ENCODE measurements at places on chromosomes 1 and 21.
A peak's percentile ranks its signal among the peaks of the same experiment; 100 is the strongest.

GRCh38 chr1:51551081-51551480 is 32.0 kb upstream of the EPS15 start:
- DNase-seq: no peak

DNA sequence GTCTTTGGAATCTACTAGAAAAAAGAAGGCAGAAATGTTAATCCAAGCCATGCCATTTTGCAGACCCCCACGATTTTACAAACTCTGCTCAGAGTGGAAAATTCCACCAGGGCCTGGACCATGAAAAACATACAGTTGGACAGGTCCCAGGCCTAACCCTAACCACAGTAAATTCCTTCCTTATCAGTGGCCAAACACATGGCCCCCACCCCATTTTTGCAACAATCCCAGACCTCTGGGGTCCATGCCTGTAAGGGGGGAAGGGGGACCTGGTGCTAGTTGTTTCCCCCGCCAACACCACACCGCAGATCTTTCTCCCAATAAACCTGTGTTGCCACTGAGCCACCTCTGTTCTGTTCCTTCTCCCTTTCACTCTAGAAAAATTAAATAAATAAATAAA is 1352.7 kb downstream of the AMY1C start:
- no peak for DNase-seq

DNA sequence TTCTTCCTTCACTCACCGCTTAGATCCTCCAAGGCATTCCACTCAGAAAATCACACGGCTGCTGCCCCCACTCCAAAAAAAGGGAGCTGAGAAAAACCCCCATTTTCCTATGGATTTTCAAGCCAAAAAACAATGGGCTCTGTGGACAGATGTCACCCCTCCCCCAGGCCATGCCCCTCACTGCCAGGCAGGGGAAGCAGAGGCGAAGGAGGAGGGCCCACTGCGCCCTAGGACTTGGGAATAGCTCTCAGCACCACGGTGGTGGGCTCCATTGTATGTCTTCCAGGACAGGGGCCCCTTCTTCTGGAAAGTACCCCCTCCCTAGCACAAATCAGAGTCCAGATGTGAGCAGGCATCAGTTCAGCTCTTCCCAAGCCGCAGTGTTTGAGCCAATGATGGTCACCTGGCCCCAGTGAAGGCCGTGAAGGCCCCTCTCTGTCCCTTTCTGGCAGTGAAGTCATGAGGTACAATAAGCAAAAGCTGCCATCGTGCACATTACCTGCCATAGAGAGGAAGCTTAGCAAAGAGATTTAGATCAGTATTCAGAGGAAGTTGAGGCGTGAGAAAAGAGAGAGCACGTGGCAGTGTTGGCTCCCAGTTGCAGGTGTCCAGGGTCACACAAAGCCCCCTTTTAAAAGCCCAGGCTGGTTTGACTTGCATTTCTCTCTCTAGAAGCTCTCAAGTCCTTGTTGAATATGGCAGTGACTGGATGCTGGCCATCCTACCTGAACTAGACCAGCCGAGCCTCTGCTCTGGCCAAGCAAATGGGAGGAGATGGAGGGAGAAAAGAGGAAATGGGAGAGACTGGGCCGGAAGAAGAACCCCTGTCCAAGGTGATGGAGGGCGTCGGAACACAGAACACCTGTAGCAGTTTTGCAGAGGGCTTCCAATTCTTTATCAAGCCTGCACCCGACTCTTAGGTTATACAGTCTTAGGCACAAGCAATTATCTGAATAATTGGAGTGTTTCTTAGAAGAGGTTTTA is 149.0 kb downstream of the TOMM20 start:
- DNase-seq: no peak

DNA sequence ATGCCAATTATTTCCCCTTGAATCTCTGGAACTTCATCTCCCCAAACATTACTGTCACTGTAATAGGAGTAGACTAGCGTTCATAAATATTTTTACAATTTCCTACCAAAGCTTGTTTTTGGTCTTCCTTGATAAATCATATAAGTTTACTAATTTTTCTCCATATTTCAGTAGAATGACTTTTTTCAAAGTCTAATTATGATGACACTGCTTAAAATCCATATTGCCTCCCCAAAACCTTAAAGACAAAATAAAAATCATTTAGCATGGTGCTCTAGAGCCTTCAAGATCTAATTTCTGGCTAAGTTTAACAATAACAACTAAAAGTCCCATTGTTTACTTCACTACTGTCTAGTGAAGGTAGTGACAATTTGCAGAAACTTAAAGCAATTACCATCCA is 474.2 kb upstream of the CHRM3 start:
- no peak for DNase-seq

DNA sequence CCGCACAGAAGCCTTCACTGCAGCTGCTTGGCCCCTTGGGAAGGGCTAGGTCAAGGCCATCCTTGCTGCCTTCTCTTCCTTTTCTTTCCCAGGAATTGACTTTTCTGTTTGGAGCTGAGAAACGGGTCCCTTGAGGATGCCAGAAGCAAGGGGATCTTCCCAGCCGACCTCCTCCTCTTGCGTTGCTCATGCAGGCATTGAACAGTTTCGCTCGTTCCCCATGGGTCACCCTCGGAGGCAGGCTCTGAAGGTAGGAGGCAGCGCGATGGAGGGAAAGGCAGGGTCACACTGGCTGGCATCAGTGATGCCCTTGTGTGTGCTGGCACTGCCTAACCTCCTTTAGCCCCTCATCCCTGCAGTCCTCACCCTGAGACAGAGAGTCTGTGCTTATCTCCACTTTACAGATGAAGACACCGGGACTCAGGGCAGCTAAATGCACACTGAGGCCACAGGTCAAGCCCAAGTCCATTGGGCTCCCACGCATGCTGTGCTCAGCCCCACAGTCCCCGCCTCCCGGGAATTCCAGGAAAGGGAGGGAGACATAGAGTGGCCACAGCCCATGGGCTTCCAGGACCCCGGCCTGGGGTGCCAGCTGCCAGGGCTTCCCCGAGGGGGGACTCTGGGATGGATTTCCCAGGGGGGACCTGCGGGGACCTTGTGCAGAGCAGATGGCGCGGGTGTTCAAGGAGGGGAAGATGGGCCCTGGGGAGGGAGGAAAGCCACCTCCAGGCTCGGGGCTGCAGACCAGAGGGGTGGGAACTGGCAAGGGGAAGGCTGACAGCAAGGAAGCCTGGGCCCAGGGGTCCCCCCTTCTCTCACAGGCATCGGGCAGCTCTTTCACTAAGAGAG is 90.2 kb downstream of the SPSB1 start:
- DNase-seq: no peak

DNA sequence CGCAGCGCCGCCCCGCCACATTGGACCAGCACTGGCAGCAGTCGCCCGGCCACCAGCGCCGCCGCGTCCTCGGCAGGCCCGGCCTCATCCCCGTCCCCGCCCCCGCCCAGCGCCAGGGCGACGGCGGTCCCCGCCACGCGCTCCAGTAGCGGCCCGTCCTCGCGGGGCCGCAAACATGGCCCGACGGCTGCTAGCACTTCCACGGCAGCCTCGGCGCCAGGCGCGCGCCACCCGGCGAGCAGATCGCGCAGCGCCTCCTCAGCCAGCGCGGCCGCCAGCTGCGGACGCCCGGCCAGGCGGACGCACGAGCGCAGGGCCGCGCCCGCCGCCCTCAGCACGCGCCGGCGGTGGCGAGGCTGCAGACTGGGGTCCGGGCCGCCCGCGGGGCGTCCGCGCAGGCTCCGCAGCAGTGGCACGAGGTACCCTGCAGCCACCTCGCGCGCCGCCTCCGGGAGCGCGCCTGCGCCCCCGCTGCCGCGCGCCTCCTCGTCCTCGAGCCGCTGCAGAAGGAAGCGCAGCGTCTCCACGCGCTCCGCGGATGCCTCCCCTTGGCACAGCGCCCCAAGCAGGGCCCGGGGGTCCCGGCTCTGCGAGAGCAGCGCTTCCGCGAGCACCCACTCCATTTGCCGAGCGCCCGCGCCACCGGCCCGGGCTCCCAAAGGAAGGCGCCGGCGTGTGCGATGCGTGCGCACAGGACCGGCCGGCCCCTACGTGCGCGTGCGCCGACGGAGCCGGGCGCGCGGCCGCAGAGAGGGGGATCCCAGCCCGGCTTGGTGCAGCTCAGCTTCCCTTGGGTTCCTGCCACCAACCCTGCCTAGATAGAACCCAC is at the start of gene TARBP1:
TSS of gene TARBP1 (minus strand) at position 699 of the 829 bp plus-strand sequence. CDS start at position 623, 76 bp downstream.
- DNase-seq: peak; percentile 78

DNA sequence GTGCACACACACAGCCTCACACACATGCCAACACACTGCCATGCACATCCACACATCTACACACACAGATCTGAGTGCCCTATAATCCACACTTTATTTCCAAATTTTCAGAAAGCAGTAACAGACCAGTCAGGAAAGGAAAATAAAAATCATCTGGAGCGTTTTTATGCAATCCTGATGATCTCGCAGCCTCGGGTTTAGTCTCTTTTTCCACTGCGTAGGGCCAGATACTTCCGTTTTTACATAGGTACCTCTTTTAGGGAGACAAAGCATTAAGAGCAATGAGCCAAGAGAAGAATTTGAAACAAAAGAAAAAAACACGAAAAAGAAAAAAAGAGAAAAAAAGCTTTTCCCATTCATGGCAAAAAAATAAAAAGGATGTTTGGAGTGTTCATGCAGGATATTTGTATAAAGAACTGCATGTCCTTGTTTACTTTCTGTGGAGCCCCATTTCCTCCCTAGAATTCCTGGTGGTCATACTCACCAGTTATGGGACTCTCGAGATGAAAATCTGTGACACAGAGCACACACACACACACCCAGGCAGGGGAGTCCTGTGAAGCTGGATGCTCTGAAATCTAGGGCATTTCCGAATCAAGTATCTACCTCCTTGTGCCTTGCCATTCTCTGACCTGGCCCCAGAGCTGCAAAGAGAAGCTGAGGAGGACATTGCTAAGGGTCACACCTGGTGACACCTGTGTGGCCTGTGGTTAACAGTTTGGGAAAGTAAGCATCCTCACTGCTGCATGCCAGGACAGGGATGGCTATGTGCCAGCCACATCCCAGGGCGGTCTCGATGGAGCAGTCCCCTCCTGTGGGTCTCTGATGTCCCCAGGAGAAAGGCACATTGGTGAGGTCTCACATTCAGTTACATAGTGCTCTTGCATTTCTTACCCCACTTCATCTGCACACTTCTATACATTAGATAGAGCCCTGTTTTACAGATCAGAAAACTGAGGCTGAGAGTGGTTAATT is 83.6 kb downstream of the RUNX1 start:
- DNase-seq: peak; percentile 79

Data from EL (cell line).